CD4-positive, alpha-beta T cell treated with Interleukin-15 for 1 hour (primary cell): ENCODE measurements at places on chromosomes 2 and 18.

GRCh38 chr2:668000-668398, 9.2 kb downstream of the TMEM18 start:
- DNase-seq = no peak

- no peak for DNase-seq
These were observed 17.5 kb downstream of the NOSTRIN start for GRCh38 chr2:168819829-168820489.

GRCh38 chr2:150319085-150319484, 168.4 kb downstream of the RND3 start:
- no peak for DNase-seq

- no peak for DNase-seq
These were observed 6.0 kb upstream of the LCLAT1 start for GRCh38 chr2:30441023-30441422.

GRCh38 chr2:134706587-134707329, 12.0 kb downstream of the TMEM163 start:
- no peak for DNase-seq

- DNase-seq = no peak
These were observed 69.1 kb downstream of the LRP1B start for GRCh38 chr2:142061733-142062132.

DNA sequence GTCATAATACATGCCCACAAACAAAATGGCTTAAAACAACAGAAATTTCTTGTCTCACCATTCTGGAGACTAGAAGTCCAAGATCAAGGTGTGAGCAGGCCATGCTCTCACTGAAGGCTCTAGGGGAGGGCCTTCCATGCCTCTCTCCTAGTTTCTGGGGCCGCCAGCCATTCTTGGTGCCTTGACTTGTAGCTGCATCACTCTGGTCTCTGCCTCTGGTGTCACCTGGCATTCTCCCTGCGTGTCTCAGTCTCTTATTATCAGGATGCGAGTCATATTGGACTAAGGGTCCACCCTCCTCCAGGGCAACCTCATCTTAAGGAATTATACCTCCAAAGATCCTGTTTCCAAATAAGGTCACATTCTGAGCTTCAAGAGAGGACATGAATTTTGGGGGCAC, 76.1 kb downstream of the KCNF1 start:
- DNase-seq = no peak

DNA sequence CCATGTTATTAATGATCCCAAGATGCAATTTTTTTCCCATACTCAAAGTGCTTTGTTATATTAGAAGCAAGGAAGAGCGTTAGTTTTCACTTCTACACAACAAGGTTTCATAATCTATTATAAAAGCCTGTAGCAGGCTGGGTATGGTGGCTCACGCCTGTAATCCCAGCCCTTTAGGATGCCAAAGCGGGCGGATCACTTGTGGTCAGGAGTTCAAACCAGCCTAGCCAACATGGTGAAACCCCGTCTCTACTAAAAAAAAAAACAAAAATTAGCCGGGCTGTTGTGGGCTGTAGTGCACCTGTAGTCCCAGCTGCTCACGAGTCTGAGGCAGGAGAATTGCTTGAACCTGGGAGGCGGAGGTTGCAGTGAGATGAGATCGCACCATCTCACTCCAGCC, 19.0 kb upstream of the SERPINB2 start:
- DNase-seq = no peak

DNA sequence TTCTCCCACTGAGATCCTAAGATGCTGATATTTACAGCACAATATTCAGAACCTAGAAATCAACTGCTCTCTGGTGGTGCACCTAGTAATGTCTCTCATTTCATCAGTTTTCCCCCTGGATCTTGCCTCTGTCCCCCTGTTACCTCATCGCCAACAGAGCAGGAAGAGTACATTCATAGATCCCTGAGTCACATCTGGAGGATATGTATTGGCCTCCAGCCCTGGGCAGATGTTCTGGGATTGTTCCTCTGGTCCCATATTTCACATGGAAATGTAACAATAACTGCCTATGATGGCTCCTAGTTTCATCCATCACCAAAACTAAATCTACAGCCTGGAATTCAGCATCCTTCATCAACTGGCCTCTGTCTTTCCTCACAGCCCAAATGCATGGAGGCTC, 278.8 kb upstream of the SLC14A2 start:
- DNase-seq = no peak

DNA sequence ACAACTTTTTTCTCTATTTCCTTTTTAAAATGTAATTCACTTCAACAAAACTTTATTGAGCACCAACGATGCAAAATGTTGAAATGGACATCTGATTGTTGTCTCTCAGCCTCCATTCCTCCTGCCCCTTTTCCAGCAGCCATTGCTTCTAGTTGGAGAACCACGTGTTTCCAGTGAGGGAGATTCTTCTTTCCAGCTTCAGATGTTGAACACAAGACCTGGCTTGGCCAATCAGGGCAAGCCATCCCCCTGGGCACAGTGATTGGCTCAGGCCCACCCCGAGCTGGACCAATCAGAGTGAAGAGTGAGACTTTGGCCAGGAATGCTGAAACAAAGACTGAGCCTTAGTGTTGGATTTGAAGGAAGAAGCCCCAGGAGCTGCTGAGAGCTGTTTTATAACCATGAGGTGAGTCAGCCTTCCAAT, 59.0 kb downstream of the E2F6 start:
- DNase-seq = no peak

DNA sequence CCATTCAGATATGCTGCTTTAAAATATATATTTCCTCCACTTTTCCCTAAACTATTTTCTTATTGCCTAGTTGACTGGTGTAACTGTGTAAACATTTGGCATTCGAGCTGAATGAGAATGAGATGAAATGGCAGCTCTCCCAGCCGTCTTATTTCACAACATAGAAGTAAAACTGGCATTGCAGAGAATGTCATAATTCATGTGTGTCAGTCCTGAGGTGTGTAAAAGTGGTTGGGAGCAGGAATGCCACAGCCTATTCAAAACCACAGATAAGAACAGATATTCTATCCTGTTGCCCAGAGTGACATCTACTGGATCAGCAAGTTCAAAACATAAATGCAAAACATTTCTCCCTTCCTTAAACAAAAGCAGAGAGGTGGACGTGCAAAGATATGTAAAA, 565.5 kb upstream of the CHAC2 start:
- no peak for DNase-seq

DNA sequence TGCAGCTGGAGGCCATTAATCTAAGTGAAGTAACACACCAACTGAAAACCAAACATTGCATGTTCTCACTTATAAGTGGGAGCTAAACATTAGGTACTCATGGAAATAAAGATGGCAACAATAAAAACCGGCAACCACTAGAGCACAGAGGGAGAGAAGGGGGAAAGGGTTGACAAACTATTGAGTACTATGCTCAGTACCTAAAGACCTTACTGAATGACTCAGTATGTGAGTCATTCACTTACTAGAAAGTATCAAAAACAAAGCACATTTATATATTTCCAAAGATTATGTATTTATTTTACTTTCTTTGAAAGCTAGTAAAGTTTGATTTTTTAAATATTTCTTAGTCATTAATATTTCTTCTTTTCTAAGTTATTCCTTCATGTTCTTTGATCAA, 48.9 kb downstream of the ZNF385B start:
- DNase-seq = no peak

DNA sequence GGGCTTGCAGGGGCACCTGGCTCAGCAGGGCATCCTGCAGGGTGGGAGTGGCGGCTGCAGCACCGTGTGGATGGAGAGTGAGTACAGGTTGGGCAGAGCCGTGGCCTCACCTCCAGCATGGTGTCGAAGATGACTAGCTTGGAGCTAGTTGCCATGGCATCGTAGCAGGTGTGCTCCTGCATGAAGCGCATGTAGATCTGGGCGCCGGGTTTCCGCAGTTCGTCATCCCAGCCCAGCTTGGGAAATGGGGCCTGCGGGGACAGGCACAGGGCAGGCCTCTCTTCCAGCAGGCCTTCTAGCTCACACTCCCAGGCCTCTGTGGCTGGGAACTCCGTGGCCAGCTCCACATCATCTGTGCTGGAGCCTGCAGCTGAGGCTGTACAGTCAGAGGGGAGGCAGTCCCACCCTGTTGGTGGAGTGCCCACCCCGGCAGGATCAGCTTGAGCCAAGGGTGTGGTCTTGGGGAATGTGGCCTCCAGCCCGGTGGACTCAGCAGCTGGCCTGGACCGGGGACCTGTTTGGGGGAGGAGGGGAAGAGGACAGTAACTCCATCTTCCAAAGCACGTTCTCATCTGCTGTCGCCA, 1.6 kb downstream of the PRKAG3 start:
- DNase-seq = no peak

DNA sequence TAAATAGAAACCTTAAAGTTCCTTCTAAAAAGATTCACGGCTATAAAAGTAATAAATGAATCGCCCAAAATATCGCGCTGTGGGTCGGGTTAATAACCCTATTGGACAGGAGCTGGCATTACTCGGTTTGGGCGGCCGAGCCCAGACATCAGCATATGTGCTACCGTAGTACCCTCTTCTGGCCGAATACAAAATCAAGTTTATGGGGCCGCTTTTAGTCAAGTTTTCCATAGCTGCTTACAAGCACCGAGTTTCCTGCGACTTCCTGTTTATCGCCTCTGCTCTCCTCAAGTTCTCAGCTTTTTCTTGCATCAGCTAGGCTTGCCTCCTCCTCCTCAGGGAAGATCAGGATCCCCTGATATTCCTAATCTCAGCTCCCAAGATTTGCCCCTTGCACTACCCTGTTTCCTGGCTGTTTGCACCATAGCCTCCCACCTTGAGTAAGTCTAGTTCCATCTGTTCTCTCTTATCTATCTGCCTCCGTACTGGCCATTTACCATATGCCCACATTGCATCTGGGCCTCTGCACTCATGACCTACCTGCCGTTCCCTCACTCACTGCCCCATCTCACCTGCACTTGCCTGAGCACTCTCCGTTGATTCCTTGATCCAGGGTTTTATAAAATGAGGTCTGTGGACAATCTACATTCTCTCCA, 56.1 kb downstream of the SLC35F5 start:
- DNase-seq = peak; percentile 53

DNA sequence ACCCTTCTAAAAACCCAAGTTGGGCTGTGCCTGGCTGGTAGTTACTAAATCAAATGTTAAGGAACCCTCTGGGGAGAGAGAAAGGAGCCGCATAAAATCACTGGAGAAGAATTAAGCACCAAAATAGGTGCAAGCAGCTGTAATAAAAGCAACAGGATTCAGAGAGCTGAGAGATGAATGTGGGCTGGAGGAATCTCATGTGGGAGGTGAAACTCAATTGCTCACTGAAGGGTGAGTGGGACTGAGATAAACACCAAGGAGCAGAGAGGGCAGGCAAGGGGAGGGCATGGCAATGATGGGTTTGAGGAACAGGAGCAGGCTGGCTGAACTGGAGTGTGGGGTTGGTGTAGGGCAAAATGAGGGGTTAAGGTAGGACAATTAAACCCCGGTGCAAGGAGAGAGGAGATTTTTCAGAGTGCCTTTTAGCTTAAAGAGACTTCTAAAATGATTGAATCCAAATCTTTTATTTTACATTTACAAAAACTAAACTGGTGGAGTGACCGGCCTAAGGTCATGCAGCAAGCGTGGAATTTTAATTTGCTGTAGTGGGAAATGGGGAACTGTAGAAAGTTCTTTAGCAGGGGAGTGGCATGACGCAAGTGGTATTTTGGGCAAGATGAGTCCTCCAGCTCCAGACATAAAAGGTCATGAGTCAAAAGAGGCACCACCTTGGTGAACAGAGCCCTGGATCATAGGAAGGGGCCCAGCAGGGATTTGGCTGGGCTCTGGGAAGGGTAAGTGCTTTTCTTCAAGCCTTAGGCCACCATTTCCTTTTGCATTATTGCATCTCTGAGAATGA, 10.5 kb downstream of the PLB1 start:
- DNase-seq = no peak

- no peak for DNase-seq
These were observed 589.2 kb upstream of the LRRTM1 start for GRCh38 chr2:80893711-80894110.

- DNase-seq = no peak
These were observed 547.2 kb upstream of the TMEFF2 start for GRCh38 chr2:192741889-192742288.

DNA sequence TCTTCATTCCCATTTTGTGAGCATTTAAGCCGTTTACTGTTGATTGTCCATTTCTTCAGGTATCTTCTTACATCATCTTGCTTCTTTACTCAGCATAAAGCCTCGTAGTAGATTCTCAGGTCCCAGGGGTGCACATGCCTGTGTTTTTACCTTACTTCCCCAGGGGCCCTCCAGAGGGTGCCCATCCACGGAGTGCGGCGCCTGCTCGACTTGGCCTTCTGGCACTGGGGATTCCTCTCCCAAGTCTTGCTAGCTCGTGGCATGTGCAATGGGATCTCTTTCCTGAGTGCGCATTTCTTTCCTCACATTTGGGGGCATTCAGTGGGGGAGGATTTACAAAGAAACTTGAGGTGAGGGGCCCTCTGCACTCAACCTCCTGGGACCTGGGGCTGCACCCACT, 148.1 kb downstream of the AGAP1 start:
- no peak for DNase-seq

GRCh38 chr2:170228429-170228828, 50.5 kb downstream of the MYO3B start:
- DNase-seq = no peak

DNA sequence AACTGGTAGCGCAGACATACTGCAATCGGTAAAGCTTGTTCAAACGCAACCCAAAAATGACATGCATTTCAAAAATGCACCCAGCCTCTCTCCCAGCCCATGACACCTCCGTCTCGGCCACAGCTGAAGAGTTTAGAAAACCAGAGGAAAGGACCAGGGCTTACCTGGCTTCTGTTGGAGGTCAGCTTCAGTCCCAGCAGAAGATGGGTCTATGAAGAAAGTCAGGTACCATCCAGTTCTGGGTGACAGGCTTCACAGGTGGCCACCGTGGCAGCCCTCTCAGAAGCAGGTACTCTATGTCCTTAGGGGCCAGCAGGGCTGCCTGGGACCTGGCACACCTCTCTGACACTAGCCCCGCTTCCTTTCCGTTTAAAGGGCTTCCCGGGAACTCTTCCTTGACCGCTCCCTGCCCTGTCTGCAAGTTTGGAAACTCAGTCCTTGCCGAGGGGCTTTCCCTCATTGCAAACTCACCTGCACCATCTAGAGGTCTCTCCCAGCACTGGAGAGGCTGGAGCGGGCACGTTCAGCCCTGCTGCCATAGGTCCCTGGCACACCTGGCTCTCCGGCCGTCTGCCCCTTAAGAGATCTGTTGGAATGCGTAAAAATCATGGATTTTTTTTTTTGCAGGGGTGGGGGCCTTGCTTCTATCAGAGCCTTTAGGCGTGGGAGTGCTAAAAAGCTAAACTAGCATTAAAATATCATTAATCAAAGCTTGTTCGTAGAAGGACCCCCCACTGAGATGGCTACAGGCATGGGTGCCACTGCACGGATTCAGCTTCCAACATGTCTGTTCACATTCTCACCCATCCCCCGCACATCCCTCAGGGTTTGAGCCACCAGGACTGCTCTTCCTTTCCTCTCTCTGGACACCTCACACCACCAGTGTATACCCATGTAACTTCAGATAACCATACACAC, at the start of gene EDAR:
TSS of gene EDAR (minus strand) at position 425 of the 918 bp plus-strand sequence. CDS start 58,206 bp downstream, outside the sequence.
- peak; percentile 28 for DNase-seq

- no peak for DNase-seq
These were observed 51.6 kb downstream of the MAPK4 start for GRCh38 chr18:50611529-50611941.

DNA sequence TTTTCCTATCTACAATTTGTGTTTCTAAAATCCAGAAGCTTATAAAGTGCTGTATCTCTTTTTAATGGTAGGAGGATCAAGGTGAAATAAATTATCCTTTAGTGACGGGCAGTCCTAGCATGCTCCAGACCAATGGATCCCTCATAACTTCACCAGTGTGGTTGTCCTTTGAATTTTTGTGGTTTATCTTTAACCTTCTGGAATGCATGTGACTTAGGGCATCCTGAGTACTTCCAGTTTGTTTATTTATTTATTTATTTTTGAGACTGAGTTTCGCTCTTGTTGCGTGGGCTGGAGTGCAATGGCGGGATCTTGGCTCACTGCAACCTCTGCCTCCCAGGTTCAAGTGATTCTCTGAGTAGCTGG, 40.4 kb downstream of the NUP35 start:
- no peak for DNase-seq
